ENCODE measurements at places on chromosomes 5 and 9. TPM values are rescaled to one million over a fixed set of nuclear protein-coding genes. Genes with fewer than 3 reads are reported as not detected.

- no peak for DNase-seq
Measured at GRCh38 chr9:18245911-18246310, 228.0 kb upstream of the ADAMTSL1 start.

GRCh38 chr5:72005671-72006070 lies 101.6 kb upstream of the MAP1B start:
- DNase-seq = no peak

- no peak for DNase-seq
Measured at GRCh38 chr5:390623-391491, 52.1 kb upstream of the EXOC3 start.

DNA sequence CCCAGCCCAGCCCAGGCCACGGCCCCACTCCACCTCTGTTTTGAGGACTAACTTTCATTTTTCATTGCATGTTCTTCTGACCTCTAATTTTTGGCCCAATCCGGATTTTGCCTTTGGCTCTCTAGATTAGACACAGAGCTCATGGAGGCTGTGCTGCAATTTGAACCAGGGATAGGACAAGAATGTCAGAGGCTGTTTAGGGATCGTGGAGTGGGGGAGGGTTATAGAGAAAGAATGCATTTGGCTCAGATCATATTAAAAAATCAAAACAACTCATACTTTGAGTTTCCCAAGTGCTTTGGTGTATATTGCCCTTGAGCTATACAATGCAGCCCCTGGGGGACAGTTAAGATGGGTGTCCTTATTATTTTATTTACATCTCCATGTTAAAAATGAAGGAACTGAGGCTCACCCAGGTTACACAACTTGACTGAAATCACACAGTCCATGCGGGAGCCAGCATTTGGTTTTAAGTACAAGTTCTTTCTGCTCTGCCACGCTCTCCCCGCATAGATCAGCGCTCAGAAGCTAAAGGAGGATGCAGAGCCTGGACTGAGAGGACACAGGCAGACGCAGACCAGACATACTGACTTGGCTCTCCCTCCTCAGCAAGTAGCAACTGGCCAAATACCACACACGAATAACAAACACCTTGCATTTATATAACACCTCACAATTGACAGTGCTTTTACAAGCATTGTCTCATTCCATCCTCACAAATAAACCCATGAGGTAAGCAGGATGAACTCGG lies 126.4 kb upstream of the RAI14 start:
- DNase-seq = peak; percentile 50

DNA sequence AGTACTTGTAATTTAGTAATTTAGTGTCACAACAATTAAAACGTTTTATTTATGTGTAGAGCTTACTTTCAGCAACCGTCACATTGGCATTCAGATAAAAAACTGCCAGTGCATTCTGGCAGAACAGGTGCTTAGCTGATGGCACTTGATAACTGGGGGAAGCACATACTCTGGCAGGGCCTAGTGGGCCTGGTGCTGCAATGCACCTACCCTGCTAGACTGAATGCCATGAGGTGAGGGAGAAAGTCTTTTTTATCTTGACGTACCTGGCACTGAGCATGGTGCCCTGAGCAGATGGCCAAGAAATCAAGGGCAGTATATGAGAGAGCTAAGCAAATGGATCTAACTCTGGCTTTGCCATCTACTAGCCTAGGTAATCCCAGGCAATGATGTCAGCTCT lies 280.6 kb upstream of the EFNA5 start:
- no peak for DNase-seq

GRCh38 chr5:60230456-60230855 lies 336.9 kb upstream of the PDE4D start:
- DNase-seq = no peak

DNA sequence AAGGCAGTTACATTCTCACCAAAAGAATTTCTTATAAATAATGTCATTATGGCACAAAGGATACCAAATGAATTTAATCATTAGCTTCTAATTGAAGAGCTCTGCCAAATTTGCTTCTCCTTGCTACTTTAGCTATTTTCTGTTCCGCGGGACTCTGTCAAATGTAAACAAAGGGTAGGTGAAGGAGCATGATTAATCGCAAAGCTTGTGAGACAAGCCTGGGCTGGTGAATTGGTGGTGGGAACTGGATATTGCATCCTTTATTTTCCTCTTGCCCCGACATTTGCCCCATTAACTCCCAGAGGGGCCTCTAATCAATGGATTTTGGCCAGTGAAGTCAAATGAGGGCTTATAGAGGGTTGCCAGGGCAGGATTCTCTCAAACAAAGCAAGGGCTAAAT lies 234.2 kb upstream of the RFX3 start:
- DNase-seq = no peak

DNA sequence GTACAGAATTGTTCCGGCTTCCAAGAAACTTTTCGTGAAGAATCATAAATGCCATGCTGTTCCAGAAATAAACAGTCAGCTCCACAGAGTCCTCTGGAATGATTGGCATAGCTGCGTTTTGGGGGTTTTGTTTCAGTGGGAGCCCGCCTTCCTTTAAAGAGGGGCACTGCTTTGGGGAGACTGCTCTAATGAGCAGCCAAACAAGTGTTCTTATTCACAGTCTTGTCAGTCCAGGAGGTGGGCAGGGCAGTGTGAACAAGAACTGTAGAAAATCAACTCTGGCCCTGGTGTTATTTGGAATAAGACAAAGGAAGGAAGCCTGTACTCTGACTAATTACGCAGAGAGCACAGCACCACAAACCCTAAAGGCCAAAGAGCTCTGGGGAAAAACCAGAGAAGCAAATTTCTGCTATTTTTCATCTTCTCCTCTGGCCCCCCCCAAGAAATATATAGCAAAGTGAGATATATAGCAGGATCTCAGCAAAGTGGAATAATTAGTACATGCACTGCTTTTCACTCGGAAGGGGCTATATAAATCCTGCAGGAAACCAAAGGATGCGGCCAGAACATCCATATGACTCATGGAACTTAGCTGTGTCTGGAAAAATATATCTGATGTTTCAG lies 92.9 kb downstream of the GLDC start:
- DNase-seq = peak; percentile 32

DNA sequence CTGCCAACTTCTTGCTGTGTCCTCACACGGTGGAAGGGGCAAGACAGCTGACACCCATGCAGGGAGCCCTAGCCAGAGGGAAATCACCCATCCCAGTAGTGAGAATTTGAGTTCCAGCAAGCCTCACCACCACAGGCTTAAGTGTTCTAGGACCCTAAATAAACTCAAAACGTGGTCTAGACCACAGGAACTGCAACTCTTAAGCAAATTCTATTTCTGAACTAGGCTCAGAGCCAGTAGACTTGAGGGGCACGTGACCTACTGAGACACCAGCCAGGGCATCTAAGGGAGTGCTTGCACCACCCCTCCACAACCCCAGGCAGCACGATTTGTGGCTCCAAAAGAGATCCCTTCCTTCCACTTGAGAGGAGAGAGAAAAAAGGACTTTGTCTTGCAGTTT lies 96.0 kb upstream of the PHF24 start:
- DNase-seq = no peak

DNA sequence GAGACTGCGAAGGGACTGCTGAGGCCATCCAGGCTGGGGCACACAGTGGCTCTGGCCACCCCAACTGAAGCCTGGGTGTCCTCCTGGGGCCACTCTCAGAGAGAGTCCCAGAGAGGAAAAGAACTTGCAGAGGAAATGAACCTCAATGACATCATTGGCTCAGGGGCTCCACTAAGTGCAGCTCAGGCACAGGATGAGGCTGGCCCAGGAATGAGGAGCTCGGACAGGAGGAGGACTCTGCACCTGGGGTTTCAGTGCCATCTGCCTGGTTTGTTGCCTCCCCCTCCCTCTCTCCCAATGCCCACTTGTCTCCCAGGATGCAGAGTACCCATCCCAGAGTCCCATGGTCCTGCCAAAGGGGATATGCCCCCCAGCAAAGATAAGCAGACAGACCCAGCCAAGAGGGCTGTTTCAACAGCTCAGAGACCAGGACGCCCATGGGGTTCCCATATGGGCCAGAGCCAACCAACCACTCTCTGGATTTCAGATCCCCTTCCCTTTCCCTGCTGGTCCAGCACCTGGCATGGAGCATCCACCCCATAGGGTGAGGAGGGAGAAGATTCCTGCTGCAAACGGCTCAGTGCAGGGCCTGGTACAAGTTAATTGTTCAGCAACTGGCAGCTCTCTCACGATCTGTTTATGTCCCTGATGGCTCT lies 26.9 kb upstream of the OLFM1 start:
- DNase-seq = no peak

DNA sequence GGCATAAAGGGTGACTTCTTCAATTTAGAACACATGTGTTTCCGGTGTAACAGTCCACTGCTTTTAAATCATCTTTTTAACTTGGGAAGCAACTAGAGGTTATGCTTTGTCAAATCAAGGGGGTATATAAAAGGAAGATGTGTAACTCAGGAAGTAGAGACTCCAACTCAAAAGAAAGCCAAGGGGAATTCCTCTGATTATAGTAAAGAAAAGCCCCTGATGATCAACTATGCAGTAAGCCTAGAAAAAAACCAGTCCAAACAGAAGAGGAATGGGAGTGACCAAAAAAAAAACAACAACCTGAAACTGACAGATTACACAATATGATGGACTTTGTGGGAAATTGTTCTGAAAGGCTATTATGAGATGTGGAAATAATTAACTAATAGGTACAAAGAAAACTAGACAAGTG lies 90.3 kb downstream of the AK8 start:
- no peak for DNase-seq

GRCh38 chr5:179558932-179559283 lies 8.6 kb downstream of the RUFY1 start:
- peak; percentile 16 for DNase-seq

- DNase-seq = no peak
Measured at GRCh38 chr9:115494393-115494792, 376.4 kb upstream of the TNC start.

The SPINK6 gene
- total RNA-seq = not detected

The LCN15 gene
- total RNA-seq = not detected

The ZNF366 gene
- total RNA-seq = not detected

The SHROOM1 gene
- 7.6 TPM for total RNA-seq

The ECM2 gene
- total RNA-seq = 23.3 TPM
